ENCODE measurements at places on chromosomes 12 and 14. TPM values are rescaled to one million over a fixed set of nuclear protein-coding genes. Genes with fewer than 3 reads are reported as not detected.

The SLC39A2 gene
- total RNA-seq: not detected

The FAM90A1 gene
- 0.28 TPM for total RNA-seq

The CAPZA3 gene
- total RNA-seq: not detected

The TAS2R20 gene
- total RNA-seq: 1.2 TPM

The MYF6 gene
- total RNA-seq: not detected

The LRR1 gene
- total RNA-seq: 33.4 TPM

The ATP5F1B gene
- 386 TPM for total RNA-seq

The OR4N5 gene
- not detected for total RNA-seq

The GZMB gene
- total RNA-seq: not detected

The VRTN gene
- total RNA-seq: not detected

The WBP11 gene
- total RNA-seq: 9.3 TPM

The NFE2 gene
- not detected for total RNA-seq

The CMKLR1 gene
- under 0.01 TPM for total RNA-seq

The PKP2 gene
- 0.38 TPM for total RNA-seq

The ALG10 gene
- total RNA-seq: 4.2 TPM
